ACHN (cell line): ENCODE measurements at places on chromosomes 12 and 14.
A peak's percentile ranks its signal among the peaks of the same experiment; 100 is the strongest.

- DNase-seq = peak; percentile 4
Observed at GRCh38 chr14:58638231-58639197, 752 bp downstream of the DACT1 start.

DNA sequence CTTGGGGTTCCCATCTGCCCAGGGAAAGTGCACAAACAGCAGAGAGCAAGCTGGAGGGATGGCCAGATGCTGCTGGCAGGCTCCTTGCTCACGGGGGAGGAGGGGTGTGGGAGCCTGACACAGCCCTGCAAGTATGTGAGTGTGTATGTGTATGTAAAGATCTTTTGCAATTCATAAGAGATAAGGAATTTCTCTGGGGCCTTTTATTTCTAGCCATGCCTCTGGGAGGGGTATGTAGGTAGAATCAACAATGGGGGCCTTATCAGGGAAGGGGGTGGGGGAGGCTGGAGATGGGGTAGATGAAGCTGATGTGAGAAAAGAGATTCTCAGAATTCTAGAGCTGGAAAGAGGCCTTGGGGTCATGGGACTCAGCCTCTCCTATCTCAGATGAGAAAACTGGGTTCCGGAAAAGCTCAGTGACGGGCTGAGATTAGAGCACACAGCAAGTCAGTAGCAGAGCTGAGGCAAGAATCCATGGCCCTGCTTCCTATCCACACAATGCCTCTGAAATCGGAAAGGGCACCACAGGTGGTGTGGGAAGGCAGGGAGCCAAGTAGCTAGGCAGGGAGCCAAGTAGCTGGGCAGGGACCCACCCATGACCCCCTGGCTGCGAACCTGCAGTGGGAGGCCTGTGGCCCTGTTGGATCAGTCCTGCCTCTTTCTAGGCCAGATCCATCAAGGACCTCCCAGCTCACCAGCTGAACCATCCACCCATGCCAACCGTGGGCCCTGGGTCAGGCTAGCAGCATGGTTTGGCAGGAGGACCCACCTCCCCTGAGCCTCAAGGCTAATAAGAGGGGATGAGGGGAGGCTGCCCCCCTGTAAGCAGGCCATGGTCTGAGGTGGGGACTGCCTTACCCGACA is 54.7 kb downstream of the PLEKHG3 start:
- no peak for DNase-seq

- no peak for DNase-seq
Observed at GRCh38 chr14:73814153-73814552, 37.5 kb upstream of the PTGR2 start.

GRCh38 chr12:6784761-6785160 is 4.6 kb upstream of the CD4 start:
- DNase-seq = no peak

- no peak for DNase-seq
Observed at GRCh38 chr12:20656600-20656999, 38.5 kb upstream of the SLCO1C1 start.
